ENCODE measurements at places on chromosomes 4 and X.

GRCh38 chr4:23311983-23312382 lies 577.9 kb downstream of the PPARGC1A start:
- no peak for DNase-seq

GRCh38 chrX:150536455-150537116 lies 31.8 kb upstream of the MTM1 start:
- no peak for DNase-seq

- DNase-seq: no peak
Measured at GRCh38 chrX:150770623-150771022, 77.4 kb downstream of the MTMR1 start.

DNA sequence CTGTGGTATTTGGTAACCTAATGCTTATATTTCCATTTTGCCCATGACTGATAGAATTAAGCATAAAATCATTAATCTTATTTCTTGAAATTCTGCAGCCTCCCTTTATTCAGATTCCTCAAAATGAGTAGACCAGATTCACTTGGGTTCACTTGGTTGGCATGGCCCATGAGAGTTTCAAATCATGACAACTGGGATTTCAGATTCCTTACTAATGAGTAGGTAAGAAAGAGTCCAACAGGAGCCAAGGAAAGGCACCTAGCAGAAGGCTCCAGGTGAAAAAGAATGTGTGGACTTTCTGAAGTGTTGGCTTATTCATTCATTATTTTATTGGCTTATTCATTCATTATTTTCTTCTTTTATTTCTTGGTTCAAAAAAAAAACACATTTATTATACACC lies 27.2 kb upstream of the GATB start:
- no peak for DNase-seq
